ENCODE measurements at places on chromosomes 2 and 18.

GRCh38 chr2:119206201-119206600 lies 17.4 kb upstream of the STEAP3 start:
- no peak for DNase-seq

GRCh38 chr2:173134703-173135102 lies 59.1 kb downstream of the MAP3K20 start:
- no peak for DNase-seq

DNA sequence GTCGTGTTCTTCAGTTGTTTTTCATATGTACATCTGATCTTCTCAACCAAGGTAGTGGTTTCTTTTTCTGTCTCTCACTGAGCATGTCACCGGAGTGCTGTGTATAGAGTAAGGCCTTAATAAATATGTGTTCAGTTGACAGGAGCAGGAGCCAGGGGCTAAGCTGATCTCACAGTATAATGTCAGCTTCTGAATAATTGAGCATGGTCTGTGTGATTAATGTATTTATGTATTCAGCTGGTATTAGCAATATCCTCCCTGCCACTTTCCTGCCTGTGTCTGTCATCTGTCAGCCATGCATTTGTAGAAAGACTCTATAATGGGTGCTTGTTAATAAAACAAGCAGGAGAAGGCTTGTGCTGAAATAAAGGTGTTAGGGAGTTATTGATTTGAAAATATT lies 198.9 kb downstream of the ADCYAP1 start:
- no peak for DNase-seq

- no peak for DNase-seq
These were observed 51.2 kb upstream of the HS6ST1 start for GRCh38 chr2:128369602-128370467.

GRCh38 chr2:168671932-168672331 lies 130.5 kb upstream of the NOSTRIN start:
- DNase-seq = no peak

DNA sequence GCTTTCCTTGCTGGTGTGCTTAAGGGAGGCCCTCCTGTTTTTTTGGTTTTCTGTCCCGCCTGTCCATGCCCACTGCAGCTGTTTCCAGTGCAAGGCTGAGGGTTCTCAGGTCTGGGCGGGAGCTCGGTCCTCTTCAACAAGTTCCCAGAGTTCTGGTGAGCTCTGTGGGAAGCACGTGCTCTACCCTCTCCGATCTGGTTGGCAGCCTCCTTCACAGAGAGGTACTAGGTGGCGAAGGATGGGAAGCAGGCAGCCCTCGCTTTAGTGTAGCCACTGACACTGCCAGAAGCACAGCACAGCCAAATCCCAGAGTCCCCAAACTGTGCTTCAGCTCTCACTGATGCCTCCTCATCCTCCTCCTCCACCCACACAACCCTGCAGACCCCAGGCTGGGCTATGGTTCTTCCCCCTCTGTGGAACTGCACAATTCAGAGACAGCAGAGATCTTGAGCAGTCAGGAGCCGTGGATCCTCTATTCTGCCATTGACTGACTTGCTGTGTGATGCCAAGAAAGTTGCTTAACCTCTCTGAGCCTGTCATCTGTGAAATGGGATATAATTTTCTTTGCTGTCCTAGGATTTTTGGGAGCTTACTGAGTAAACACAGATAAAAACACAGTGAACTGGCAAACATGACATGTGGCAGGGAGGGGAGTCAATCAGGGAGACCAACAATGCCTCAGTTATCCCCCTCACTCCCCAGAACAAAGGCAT lies 157.3 kb downstream of the MSH2 start:
- DNase-seq = no peak

- no peak for DNase-seq
These were observed 72.3 kb downstream of the SH3YL1 start for GRCh38 chr2:191311-192190.

GRCh38 chr2:68764806-68765311 lies 30.2 kb downstream of the ARHGAP25 start:
- DNase-seq = no peak

- no peak for DNase-seq
These were observed 1.2 kb upstream of the ALPK2 start for GRCh38 chr18:58630071-58630470.

DNA sequence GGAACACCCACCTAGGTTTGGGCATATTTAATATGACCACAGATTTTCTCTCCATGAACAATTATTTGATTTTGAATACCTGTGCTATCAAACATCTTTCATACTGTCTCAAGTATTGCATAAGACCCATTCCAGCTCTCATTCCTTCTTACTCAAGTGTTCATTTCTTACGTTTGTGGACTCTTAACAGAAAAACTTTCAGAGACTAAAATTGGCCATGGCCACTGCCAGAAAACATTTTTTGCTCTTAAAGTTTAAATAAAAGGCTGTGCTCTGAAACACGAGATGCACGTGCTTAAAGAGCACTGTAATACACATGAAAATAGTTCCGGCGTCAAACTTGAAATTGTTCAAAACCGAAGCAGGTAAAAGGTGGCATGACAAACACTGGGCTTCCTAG lies 89.3 kb downstream of the LIMS1 start:
- no peak for DNase-seq

- DNase-seq = peak; percentile 18
These were observed 89.5 kb upstream of the STK39 start for GRCh38 chr2:168336786-168337388.

DNA sequence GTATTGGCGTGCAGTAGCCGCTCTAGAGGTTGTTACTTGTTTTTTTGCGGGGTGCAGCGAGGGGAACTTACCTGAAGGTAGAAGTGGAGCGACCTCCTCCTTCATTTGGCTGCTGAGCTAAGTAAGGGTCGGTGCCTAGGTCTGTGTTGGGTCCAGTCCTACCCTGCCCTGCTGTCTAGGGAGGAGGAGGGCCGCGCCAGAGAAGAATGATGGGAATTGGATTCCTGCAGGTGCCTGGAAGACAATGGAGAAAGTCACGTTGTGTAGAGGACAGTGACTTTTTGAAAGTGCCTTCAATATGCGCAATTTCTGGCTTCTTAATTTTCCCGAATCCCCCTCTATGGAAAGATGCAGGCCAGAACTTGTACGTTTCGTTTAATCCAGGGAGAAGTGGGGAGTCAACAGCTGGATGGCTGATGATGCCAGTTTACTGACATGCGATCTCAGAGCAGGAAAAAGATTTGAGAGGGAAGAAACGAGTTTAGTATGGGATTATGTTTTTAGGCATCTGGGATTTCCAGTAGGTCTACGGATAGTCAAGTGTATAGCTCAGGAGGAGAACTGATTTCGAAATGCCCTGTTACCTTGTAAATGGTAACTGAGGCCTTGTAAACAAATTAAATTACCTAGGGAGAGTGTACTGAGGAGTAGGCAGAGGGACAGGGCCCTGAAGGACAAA lies 653 bp downstream of the MRPS9 start:
- no peak for DNase-seq

DNA sequence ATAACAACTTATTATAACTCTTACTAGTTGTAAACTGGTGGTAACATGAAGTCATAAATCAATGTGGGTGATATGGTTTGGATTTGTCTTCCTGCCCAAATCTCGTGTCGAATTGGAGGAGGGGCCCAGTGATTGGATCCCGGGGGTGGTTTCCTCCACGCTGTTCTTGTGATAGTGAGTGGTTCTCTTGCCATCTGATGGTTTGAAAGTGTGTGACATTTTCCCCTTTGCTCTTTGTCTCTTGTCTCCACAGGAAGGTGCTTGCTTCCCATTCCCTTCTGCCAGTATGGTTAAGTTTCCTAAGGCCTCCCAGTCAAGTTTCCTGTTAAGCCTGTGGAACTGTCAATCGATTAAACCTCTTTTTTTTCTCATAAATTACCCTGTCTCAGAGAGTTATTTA lies 321.6 kb downstream of the DSEL start:
- DNase-seq = no peak

- no peak for DNase-seq
These were observed 344.3 kb upstream of the KCNH7 start for GRCh38 chr2:163182764-163183354.

DNA sequence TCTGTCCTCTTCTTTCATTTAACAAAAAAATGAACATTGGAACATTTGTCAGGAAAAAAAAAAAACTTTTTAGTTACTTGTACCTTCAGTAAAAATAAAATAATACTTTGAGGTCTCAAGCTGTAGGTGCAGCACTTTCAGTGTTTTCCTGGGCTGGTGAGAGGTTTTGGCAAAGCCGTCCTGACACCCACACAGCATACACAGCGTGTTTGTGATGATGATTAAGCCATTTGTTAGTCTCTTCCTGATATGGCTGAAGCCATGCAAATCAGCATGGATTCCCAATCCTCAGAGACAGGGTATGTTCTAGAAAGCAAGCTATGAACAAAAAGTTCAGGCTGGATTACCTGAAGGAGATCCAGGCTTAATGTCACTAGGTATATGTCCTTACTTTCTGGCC lies 236.8 kb downstream of the ZNF516 start:
- DNase-seq = no peak

DNA sequence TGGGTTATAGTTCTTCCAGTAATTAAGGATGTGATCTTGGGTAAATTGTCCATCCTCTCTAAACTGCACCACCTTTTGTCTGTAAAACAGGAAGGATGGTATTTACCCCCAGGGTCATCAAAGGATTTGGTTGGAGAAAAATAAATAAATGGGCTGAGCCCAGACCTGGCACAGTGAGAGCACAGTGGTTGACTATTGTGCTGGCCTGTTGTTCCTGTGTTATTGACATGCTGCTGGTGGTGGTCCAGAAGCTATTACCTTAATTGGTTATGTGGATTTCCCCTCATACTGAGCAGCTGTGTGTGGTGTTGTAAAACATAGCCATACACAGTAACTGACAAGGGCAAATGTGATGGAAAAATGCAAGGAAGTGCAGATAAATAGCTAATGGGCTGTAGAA lies 746 bp upstream of the IL37 start:
- no peak for DNase-seq

DNA sequence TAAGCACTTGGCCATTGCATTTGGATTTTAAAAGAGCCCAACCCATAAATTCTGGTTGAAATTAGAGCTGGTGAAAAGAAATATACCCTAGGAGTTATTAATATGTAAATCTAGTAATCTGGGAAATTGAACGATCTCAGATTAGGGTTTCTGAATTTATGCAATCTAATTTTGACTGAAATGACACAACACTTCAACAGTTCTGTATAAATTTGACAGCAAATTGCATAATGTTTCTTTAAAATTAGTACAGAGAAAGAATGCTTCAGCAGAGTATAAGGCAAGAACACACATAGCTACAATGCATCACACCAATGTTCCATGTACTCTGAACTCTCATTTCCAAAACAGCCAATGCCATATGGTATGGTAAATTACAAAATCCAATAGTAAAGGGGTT lies 201.5 kb upstream of the ITGA4 start:
- DNase-seq = no peak

GRCh38 chr2:176967911-176968450 lies 244.6 kb upstream of the HNRNPA3 start:
- DNase-seq = no peak

DNA sequence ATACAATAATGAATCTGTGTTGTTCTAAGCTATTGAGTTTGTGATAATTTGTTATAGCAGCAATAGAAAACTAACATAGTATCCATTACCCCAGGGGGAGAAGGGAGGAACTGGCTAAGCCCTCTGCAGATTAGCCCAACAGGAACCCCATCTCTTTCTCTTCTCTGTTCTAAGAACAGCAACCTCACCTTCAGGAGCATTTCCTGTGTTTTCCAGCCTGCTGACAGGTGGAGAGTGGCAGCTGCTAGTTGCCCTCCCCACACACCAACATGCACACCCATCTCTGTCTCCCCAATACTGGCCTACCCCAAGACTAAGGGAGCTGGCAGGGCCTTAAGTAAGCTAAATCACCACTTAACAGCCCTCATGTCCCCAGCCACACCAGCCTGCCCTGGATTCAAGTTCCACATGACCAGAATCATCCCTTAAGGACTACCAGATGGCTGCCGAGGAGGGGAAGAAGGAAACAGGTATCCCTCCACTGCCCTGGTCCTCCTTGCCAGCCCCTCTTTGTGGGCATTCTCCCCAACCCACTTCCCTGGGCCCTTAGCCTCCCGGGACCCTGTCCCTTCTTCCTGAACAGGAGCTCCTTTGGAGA lies 52.8 kb downstream of the TRABD2A start:
- DNase-seq = no peak

- no peak for DNase-seq
These were observed 13.0 kb upstream of the RALB start for GRCh38 chr2:120239488-120240287.

DNA sequence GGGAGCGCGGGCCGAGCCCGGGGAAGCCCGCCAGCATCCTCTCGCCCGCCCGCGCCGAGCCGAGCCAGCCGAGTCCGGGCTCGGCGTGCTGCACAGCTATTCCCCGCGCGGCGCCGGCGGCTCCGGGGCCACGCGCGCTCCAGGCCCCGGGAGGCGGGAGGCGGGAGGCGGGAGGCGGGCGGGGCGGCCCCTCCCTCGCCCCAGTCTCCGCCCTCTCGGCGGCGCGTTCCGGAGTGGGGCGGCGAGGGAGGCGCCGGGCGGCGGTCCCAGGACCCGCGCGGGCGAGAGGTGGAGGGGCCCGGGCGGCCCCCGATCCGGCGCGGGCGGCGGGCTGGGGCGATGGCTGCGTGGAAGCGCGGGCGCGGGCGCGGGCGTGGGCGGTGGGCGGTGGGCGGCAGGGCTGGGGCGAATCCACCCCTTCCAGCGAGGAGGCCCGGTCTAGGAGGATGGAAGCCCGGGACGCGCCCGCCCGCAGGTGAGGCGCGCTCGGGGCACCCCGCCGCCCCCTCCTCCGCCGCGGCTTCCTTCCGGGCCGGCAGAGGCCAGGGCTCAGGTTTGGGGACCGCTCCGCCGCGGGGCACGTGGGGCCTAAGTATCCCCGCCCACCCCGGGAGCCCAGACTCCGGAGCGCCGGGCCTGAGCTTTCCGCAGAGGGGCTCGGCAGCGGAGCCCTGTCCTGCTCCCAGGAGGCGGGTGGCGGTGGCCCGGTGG lies at the start of gene ADCY3:
ADCY3 (minus strand) TSS at position 140 of the 711 bp plus-strand sequence. CDS start 1,250 bp downstream, outside the sequence.
- peak; percentile 33 for DNase-seq

DNA sequence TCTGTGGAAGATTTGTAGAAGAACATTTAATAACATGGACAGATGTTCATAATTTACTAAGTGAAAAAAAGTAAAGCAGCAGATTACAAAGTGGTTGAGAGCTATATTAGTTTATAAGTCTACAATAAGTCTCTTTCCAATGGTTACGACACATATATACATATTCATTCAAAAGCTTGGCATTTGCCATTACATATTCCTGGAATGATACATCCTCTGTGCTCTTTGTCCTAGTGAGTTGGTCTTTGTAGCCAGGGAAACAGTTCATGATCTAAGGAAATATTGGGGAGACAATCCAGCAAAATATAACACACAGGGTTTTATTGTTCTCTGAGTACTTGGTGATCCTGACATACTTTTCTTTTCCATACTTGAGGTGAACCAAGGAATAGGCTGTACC lies 32.5 kb upstream of the SOS1 start:
- no peak for DNase-seq

DNA sequence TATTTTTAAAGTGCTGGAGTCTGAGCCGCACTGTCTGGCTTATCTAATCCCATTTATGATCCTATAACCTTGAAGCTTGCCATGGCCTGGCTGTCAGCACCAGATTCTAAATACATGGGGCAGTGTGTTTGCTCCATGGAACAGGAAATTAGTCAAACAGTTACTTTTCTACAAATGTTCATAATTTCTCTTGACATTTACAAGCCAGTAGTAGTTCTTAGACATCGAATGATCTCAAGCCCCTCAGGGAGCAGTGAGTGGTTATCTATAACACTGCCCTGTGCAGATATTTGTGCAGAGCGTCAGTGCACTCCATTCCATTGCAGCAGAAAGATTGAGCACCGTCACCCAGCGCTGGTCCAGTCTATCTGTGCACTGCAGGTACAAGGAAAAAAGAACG lies 205.2 kb downstream of the AGPS start:
- DNase-seq = no peak
